ENCODE measurements at places on chromosomes 5 and 9. TPM values are rescaled to one million over a fixed set of nuclear protein-coding genes. Genes with fewer than 3 reads are reported as not detected.

Gene CTSV
- 2.8 TPM for total RNA-seq

Gene DND1
- 3.4 TPM for total RNA-seq

Gene NME5
- not detected for total RNA-seq

Gene TICAM2
- 0.66 TPM for total RNA-seq

Gene LTC4S
- 0.52 TPM for total RNA-seq

Gene DTWD2
- total RNA-seq, result 4.0 TPM

- DNase-seq, result no peak
Observed at GRCh38 chr9:104092875-104093600, 1.1 kb upstream of the SMC2 start.

- DNase-seq, result no peak
Observed at GRCh38 chr5:159133041-159133741, 33.5 kb upstream of the EBF1 start.

- no peak for DNase-seq
Observed at GRCh38 chr5:16936150-16936988, at the start of gene MYO10. MYO10 (minus strand) TSS chr5:16936288; CDS start chr5:16935808, 480 bp downstream.

DNA sequence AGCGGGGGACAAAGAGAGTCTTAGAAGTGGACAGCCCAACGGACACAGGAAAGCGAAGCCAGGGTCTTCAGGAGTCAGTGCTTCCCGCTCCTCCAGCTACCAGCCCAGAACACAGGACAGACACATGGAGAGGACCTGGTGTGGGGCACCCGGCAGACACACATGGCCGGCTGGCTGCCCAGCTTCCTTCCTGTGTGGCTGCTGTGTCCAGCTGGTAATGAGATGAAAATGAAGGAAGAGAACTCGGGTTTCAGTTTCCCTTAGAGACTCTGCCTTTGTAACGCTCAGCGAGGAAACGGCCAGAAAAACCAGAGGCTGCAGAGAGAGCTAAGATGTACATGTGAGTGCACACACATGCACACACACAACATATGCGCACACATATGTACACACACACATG, 87.5 kb downstream of the SECISBP2 start:
- no peak for DNase-seq

- no peak for DNase-seq
Observed at GRCh38 chr9:107932601-107933000, 443.0 kb upstream of the KLF4 start.

GRCh38 chr5:109739741-109740728, 50.3 kb downstream of the MAN2A1 start:
- DNase-seq, result no peak

- DNase-seq, result peak; percentile 60
Observed at GRCh38 chr9:133991964-133992779, at the start of gene VAV2. VAV2 (minus strand) TSS chr9:133992324; CDS start chr9:133992278, 46 bp downstream.
